ENCODE measurements at places on chromosomes 16 and 17.
A peak's percentile ranks its signal among the peaks of the same experiment; 100 is the strongest.

DNA sequence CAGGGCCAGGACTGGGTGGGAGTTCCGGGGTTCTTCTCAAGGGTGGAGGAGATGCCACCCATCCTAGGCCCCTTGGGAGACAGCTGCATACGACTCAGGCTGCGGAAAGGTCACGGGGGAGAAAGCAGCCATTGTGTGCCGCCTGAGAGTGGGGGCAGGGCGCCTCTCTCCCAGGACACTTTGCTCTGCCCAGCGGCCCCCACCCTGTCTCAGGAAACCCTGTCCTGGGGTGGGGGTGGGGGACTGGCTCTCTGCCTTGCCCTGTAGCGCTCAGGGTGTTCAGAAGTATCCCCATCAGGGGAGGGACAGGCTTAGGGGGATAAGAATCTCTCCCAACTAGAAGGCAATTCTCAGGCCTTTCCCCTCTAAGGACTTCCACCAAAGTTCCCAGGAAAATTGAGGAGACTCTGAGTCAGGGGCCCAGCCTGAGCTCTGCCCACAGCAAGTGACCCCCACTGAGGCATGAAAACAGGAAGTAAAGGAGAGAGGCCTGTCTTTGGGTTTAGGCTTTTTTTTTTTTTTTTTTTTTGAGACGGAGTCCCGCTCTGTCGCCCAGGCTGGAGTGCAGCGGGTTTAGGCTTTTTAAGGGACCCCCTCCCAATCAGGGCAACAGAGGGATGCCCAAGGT, 4.9 kb downstream of the GIT1 start:
- no peak for DNase-seq

GRCh38 chr17:73788111-73788510, 143.9 kb upstream of the SDK2 start:
- DNase-seq, result no peak

GRCh38 chr17:72684405-72685020, 408.0 kb downstream of the SLC39A11 start:
- no peak for DNase-seq

- no peak for DNase-seq
Measured at GRCh38 chr16:19382887-19383816, 34.5 kb upstream of the TMC5 start.

DNA sequence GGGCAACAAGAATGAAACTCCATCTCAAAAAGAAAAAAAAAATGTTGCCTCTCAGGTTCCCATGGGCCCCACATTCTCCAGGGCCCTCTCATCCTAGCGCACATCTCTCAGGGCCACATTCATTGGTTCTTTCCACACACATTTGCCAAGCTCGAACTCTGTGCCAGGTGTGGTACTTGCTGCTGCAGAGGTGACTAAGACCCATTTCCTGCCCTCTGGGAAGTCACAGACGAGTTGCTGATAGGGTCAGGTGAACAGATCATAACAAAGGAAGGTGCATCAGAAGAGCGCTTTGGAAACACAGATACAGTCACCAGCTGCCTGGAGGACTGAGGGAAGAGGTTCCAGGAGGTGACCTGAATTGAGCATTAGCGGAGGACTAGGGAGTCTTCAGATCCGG, 1.0 kb downstream of the GSDMA start:
- DNase-seq, result no peak

GRCh38 chr17:2102931-2103809, 48.3 kb downstream of the HIC1 start:
- no peak for DNase-seq

GRCh38 chr16:14186795-14187221, 115.7 kb downstream of the MRTFB start:
- no peak for DNase-seq

GRCh38 chr17:78113804-78114785, 14.5 kb downstream of the TMC6 start:
- no peak for DNase-seq

- DNase-seq, result peak; percentile 55
Measured at GRCh38 chr17:74454197-74455024, 12.0 kb upstream of the CD300A start.

DNA sequence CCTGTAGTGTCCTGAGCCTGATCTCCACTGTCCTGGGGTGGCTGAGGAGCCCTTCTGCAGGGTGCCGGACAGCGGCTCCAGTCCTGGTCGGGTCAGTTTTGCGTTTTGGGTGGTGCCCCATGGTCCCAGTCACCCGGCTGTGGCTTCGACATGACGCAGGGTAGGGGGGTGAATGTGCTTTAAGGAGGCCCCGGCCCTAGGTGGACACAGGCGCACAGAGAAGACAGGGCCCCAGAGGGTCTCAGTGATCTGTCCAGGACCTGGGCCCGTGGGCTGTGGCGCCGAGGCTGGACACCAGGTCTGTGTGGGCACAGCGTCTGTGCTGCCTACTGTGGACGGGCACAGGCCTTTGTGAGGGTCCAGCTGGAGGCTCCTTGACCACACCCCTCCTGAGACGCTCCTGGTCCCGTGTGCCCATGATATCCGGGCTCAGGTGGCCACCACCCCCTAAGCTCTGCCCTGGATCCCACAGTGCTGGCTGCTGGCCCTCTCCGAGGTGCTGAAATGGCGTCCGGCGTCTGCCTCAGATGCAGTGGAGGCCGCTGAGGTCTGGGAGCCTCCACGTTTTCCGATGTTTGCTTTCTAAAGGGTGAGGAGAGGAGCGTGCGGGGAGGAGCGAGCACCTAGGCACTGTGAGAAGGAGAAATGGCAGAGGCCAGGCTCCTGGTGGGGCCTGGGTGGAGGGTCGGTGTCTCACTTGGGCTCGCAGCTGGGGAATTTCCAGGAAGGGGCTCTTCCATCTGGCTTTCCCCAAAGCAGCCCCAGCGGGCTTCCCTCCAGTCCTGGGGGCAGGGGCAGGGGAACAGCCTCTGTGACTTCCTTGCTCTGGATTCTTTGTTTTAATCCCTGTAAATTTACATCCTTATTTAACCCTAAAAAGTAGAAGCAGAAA, 56.1 kb upstream of the ACSF3 start:
- no peak for DNase-seq

DNA sequence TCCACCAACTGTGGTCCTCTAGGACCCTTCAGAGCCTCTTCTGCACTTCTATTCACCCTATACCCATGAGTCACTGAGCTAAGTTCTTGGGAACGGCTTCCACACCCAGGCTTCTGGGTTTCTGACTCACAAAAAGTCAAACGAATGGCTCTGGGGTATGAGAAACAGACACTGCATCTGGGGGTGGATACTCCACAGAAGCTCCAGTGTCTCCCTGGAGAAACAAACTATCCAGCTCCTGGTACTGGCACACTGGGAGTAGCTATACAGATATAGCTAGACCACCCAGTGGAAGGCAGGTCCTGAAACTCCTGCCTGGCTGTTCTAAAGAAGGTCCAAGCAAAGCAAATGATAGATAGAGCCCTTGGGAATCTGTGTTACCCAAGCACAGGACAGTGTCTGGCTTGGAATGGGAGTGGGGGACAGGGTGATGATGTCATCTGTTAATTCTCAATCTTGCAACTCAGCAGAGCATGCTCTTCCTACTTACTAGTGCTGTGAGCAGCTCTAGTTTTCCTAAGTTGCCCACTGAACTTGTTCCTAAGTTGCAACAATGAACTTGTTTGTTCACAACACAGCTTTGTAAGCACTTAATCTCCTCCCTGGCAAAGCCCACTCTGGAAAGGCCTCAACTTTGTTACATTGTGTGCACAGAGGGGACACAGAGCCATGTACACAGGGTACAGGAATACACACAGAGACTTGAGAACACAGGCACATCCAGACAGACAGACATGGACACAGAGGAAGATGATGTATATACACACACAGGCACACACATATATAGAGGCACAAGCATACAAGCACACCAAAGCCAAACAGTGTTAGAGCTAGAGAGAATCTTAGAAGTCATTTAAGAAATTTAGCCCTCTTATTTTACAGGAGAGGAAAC, 6.7 kb downstream of the MMP28 start:
- DNase-seq, result no peak

DNA sequence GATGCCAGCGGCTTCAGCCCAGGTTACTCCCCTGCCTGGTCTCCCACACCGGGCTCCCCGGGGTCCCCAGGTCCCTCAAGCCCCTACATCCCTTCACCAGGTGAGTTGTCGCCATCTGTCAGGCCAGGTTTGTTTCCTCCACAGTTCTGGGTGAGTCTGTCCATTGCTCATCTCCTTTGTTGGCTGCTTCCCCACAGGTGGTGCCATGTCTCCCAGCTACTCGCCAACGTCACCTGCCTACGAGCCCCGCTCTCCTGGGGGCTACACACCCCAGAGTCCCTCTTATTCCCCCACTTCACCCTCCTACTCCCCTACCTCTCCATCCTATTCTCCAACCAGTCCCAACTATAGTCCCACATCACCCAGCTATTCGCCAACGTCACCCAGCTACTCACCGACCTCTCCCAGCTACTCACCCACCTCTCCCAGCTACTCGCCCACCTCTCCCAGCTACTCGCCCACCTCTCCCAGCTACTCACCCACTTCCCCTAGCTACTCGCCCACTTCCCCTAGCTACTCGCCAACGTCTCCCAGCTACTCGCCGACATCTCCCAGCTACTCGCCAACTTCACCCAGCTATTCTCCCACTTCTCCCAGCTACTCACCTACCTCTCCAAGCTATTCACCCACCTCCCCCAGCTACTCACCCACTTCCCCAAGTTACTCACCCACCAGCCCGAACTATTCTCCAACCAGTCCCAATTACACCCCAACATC, 28.8 kb downstream of the POLR2A start:
- no peak for DNase-seq

GRCh38 chr16:84650062-84650991, 2.0 kb downstream of the KLHL36 start:
- no peak for DNase-seq

DNA sequence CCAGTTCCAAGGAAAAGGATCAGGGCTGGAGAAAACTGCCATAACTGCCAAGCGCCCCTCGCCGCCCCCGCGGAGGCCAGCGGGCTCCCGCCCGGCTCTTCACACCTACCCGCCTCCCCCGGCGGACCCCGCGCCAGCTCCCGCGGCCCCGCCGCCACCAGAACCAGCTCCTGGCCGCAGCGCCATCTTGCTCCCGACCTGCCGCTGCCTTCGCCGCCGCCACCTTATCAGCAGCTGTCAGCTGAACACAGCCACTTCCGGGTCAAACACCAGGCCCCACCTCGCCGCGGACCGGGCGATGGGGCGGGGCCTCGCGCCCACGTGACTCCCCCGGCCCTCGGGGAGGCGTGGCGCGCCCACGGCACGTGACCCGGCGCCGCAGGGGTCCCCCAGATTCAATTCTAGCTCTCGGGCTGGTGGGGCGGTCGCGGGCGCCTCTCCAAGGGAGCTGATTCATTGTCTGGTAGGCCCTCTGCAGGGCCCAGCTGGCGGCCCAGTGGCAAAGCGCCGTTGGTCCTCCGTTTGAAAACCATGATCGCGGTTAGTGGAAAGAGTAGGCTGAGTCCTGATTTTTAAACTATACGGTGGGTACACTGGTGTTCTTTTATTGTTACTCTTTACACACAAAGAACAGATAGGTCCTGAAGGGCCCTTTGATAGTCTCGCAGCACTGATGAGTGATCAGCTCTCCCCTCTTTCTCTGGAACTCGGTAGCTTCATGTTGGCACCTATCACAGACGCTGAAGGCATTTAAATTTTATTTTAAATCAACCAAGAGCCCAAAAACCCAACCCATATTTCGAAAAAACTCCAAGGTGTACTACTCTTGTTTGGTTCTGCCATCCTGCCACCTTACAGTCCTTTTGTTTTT, at the start of gene SYNRG:
Gene SYNRG, minus strand, starts transcription at position 249 of the 871 bp plus-strand sequence. Its CDS starts 63 bp downstream, at position 186.
- peak; percentile 94 for DNase-seq

DNA sequence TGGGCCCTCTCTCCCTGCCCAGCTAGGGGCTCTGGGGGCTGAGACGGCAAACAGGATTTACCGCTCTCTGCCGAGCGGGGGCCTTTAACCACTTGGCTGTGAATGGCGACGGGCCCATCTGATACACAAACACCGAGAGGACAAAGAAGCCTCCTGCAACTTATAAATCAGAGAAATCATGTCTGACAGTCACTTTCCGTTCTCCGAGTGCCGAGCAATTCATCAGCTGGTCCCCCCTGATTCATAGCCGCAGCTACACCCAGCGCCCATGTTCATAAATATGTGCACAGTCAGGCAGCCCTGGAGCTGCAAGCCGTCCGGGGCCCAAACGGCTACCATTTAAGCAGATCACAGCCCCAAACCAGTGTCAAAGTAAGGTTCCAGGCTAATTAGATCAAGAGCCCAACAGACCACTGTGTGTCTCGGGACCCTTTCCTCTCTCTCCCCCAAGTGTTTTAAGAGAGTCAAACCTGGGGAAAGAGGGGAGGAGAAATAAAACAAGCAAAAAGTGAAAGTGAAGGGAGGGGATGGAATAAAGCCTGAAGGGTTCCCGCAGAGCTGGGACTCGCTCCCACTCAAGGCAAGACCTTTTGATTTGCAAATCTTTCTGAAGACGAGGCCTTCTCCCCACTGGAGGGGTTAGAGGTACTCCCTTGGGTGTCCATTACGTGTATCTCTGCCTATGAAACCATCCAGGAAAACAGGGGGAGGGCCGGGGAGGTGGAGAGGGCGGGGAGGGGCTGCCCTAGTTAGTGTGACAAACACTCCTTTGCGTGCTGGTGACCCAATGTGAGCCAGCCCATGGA, 154.7 kb downstream of the C16orf78 start:
- peak; percentile 8 for DNase-seq

DNA sequence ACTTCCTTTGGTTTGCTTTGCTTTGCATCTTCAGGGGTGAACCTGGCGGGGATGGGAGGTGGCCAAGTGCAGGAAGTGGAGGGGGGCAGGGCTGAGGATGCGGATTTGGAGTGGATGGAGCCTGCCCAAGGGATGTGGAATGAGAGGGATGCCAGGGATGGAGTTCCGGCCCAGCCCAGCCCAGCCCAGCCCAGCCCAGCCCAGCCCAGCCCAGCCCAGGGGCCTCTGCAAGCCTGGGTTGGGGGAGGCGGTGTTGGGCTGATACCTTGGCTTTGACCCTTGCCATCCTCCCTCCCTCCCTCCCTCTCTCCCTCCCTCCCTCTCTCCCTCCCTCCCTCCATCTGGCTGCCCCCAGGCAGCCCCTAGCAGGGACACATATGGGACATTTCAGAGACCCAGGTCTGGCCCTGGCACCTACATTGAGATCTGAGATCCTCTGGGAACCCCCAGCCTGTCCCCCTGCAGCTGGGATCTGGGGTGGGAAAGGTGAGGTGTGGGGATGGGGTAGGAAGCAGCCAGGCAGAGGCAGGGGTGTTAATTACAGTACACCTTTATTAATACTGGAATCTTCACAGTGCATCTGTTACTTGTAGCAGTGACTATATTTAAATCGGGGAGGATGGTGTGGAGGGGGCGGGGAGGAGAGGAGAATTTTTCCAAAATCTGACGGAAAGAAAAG, 14.5 kb downstream of the IL34 start:
- DNase-seq, result no peak

- DNase-seq, result no peak
Measured at GRCh38 chr16:59469266-59469665, 735.1 kb upstream of the GOT2 start.

GRCh38 chr16:78791011-78791410, 691.6 kb downstream of the WWOX start:
- DNase-seq, result no peak

GRCh38 chr17:82400830-82401229, 17.3 kb upstream of the HEXD start:
- DNase-seq, result peak; percentile 43

- no peak for DNase-seq
Measured at GRCh38 chr16:87860553-87861299, 8.6 kb downstream of the SLC7A5 start.

- DNase-seq, result no peak
Measured at GRCh38 chr16:56246051-56246817, 54.9 kb downstream of the GNAO1 start.

Measured in activated T-cell treated with anti-CD3 and anti-CD28 coated beads for 24 hours (primary cell).